ENCODE measurements at places on chromosomes 3 and 15.

GRCh38 chr3:173875790-173876189 lies 478.2 kb downstream of the NLGN1 start:
- DNase-seq = no peak

DNA sequence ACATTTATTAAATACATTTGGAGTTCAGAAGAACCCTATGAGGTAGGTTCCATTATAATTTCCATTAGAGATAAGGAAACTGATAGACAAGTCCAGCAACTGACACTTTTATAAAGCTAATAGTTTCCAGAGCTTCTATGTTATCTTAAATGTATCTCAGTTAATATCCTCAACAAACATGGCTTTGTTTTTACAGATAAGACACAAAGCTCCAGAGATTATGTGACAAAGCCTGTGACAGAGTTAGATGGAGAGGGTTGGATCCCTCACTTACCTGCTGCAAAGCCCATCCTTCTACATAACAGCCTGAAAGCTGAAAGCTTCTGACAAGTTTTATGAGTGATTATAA lies 473 bp upstream of the COMMD2 start:
- no peak for DNase-seq

DNA sequence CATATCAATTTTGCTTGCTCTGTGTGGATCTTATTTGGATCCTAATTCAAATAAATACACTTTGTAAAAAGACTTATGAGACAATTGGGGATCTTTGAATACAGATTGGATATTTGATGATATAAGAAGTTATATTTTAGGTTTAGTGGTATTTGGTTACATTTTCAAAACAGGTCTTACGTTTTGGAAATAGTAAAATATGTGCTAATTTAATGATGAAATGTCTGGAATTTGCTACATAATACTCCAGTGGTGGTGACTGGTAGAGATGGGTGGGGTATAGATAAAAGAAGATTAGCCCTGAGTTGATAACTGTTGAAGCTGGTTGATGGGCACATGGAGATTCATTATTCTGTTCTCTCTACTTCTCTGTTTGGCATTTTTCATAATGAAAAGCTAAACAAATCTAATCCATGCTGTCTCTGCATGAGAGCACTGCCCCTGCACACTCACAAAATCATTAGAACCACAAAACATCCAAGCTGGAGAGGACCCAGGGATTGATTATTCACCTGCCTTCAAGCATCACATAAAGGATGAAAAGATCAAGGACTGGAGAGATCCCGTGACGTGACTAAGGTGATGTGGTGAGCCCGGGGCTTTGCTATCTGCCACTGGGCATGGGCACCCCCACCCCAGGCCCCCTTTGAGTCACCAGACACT lies 58.9 kb downstream of the TLE3 start:
- no peak for DNase-seq

DNA sequence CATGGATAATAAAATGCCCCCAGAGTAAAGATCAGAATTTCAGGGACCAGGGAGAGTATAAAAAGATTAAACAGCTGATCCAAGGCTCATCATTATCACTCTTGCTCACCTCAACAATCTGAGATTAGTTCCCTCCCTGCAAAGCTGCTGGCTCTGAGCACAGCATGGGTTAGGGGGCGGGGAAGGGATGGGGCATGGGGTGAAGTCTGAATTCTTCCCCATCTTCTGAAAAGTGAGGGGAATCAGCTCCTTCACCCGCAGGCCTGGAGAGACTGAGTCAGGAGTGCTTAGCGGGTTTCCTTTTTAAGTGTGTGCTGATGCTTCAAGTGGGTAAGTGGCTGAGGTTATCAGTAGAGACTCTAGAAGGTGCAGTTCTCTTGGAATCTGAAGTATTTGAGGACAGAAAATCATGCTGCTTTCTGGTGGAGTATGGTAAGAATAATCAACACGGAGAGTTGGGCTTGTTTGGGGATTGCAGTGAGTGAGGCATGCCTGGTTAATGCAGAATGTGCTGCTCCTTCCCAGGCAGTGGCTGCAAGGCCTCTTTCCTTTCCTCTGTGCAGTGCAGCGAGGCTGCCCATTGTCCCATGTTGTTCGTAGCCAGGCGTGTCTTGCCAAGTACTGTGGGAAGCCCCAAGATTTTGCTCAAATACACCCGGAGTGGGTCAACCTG lies 59.2 kb upstream of the TRAK1 start:
- no peak for DNase-seq

DNA sequence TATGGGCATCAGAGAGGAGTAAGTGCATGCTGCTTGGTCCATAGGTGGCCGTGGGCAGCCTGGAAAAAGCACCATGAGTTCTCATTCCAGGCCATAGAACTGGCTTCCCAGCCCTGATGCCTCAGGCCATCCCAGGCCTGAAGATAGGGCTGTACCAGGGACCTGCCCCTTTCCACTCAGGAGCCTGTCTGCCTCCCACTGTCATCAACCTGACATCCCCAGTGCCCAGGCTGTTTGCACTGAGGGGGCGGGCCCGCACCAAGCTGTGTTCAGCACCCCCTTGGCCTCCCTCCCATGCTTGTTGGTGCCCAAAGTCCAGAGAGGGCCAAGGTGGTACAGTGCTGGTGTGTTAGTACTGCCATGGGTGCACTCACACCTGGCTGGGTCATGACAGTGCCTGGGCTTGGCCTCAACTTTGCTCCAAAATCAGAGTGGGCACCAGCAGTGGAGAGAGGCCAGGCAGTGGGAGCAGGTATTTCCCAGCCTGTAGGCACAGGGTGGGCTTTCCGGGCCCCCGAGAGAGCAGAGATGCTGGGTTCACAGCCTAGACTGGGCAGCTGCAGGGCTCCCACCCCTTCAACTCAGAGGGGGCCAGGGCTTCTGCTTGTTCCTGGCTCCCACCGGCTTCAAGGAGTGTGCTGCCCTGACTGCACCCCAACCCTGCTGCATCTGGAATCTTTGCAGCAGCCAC lies 556.1 kb downstream of the SI start:
- DNase-seq = no peak

GRCh38 chr15:55742927-55743728 lies at the start of gene PRTG:
Gene PRTG, minus strand, starts transcription at chr15:55743152. Its CDS starts 221 bp downstream, at chr15:55742931.
- DNase-seq = no peak

DNA sequence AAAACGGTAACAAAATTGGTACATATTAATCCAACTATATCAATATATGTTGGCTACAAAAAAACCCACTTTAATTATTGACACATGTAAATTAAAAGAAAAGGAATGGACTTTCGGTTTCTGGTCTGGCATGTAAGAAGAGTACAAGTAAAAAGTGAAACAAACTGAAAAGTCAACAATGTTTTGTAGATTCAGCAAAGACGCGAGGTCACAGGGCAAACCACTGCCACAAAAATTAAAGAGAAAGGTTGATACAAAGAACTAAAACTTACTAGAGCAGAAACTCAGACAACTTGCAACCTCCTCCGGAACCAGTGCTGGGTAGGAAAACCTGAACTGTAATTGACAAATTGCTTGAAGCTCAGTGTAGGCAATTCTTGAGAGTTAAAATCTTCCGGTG lies 110.6 kb upstream of the ARPP21 start:
- no peak for DNase-seq

DNA sequence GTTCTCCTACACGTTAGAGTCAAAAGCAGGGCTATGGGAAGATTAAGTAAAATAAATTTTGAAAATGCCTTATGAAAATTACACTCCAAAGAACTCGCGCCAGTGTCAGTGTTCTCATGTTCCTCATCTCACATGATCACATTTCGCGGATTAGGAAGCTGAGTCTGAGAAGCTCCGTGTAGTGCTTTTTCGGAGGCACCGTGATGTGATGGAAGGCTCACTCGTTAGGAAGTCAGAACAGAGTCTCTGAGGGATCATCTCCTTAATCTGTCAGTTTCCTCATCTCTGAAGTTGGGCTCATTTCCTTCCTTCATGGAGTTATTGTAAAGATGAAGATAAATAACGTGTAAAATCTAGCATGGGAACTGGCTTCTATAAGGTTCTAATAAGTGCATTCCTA lies 3.2 kb downstream of the ADIPOQ start:
- DNase-seq = no peak

GRCh38 chr3:12750223-12750622 lies 8.8 kb downstream of the TMEM40 start:
- no peak for DNase-seq

All from DND-41 (cell line).